Stimulated activated CD8-positive, alpha-beta memory T cell treated with anti-CD3 and anti-CD28 coated beads, Interleukin-15, amount 100 ng/mL, for 24 hours (primary cell): ENCODE measurements at places on chromosomes 3 and 15.

DNA sequence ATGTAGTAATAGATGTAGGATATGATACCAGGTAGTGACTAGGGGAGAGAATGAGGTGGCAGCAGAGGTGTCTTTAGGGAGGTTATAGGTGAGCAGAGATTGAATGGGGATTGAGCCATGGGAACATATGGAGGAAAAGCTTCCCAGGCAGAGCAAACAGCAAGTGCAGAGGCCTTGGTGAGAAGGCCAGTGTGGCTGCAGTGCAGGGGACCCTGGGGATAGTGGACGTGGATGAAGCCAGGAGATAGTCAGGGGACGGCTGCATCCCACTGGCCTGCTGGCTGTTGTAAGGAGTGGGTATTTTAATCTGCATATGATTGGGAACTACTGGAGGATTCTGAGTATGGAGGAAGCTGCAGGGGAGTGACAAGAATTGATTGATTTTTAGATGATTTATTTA is 62.7 kb upstream of the TRAK1 start:
- no peak for DNase-seq

DNA sequence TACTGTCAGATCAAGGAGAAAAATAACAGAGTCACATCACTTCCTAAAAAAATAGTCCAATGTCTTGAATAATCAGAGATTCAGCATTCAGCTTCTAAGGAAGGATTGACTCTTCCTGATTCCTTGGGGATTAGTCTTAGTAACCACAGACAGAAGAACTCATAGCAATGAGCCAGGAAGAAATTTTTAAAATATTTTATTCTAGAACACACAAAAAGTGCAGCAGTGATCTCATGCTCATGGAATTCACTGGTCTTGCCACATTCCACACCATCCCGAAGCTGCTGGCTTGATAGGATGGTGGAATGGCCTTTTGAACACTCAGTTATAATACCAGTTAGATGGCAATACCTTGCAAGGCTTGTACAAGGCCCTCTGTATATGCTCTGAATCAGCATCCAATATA is 43.0 kb upstream of the ABI3BP start:
- no peak for DNase-seq

DNA sequence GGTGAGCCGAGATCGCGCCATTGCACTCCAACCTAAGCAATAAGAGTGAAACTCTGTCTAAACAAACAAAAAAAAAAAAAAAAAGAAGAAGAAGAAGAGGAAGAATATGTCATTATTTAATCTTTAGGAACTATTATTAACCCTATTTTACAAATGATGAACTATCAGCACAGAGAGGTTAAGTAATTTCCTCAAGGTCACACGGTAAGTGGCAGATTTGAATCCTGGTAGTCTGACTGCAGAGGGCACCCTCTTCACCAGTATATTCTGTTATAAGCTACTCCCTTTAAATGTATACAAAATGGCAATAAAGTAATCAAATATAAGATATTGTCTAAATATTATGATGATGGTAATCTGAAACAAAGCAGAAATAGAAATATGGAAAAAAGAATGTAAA is 77.4 kb upstream of the HERC1 start:
- no peak for DNase-seq

- DNase-seq: no peak
Observed at GRCh38 chr15:100762913-100763834, 116.5 kb upstream of the ALDH1A3 start.

GRCh38 chr3:113565555-113565954 is 33.2 kb downstream of the SIDT1 start:
- no peak for DNase-seq

- DNase-seq: no peak
Observed at GRCh38 chr3:177602601-177603147, 405.4 kb upstream of the TBL1XR1 start.

GRCh38 chr3:21672303-21672702 is 78.7 kb downstream of the ZNF385D start:
- no peak for DNase-seq

DNA sequence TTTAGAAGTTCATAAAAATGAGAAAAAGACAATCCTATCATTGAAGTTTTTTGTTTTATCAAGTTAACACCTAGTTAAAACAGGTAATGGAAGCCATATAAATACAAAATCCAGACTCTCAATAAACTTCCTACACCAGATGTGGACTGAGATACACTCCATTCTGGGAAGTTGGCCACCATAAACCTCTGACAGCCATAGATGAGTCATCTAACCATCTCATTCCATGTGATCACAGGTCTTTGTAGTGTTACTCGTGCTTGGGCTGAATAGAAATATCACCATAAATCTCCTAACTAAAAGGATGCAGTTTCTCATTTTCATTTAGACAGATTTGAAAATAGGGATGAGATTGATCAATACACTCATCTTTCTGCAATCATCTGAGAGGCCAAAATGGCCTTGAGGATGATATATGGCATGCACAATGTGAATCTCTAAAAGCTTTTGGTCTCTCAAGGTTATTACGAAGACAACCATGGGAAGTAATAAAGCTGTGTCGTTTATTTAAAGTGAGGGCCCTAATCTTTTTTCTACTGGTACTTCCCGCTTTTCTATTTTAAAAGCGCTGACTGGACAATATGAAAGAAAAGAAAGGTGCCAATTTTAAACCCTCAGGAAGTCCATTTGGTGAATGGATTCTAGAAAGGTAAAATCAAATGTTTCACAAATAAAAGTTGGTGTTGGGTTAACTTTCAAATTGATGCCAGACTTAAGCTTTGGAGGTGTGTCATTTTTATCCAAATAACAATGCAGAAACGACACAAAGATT is 155.5 kb downstream of the POLR2M start:
- no peak for DNase-seq

GRCh38 chr3:141431411-141432378 is 55.1 kb upstream of the RASA2 start:
- no peak for DNase-seq

- DNase-seq: no peak
Observed at GRCh38 chr3:10339376-10339955, 18.6 kb upstream of the SEC13 start.

- DNase-seq: no peak
Observed at GRCh38 chr15:27770086-27770607, 329.0 kb downstream of the OCA2 start.

DNA sequence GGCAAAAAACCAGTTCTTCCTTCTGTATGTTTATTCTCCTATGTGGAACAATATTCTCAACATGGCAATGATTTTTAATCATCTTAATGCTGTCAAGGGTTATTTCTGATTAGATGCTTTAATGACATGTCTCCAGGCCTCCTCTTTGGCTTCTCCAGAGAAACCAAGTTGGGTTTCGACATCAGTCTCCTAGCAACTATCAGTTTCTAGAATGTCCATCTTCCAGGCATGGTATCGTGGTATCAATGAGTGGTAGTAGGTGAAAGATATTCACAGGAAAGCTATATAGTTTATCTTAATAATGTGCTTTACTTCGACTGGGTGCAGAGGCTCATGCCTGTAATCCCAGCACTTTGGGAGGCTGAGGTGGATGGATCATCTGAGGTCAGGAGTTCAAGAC is 128.5 kb downstream of the C3orf70 start:
- DNase-seq: no peak

GRCh38 chr3:72427624-72428023 is 420.6 kb downstream of the SHQ1 start:
- no peak for DNase-seq

GRCh38 chr3:39056151-39056550 is 4.3 kb downstream of the WDR48 start:
- no peak for DNase-seq

DNA sequence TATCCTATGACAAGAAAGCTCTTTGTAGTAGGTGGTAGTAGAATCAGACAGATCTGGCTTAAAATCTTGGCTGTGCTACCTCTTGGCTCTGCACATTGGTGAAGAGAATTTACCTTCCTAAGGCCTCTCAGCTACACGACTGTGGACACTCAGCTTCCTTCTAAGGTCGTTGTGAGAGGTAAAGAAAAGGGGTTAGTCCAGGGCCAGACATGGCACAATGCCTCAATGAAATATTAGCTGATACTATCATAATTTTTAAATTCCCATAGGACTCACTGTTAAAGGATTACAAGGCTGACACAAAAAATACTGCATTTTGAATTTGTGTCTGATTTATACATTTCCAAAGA is 80.4 kb downstream of the IGF1R start:
- no peak for DNase-seq

- no peak for DNase-seq
Observed at GRCh38 chr3:80232760-80233159, 465.0 kb upstream of the ROBO1 start.

- no peak for DNase-seq
Observed at GRCh38 chr3:182886497-182886896, 93.2 kb downstream of the ATP11B start.

DNA sequence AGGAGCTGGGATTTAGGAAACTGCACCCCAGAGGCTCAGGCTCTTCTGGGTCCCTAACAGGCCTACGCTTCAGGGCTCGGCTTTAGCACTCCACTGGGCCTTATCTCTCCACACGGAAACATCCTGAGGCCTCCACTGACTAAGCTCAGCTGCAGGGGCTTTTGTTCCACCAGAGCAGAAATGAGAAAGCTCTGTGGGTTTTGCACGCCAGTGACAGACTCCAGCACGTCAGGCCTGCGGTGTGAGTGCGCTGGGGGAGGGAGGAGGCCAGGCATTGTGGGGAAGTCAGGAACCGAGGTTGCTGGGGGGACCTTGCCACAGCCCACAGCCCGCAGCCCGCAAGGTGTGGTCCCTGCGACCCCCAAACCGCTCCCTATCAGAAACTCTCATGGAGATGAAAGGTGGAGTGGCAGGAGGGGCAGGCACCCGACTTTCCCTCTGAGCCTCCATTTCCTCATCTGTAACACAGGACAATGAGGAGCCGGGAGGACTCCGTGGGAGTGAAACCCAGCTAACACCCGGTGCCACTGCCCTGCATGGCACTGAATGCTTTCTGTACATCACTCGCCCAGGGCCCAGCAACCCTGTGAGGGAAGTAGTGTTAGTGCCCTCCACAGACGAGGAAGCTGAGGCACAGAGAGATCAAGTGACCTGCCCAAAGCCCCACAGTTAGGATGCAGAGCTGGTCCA is 106.5 kb downstream of the TPRA1 start:
- no peak for DNase-seq

- DNase-seq: no peak
Observed at GRCh38 chr3:149180057-149180573, 41.5 kb downstream of the CP start.
